ENCODE measurements at places on chromosomes 5 and 9.

GRCh38 chr9:134858051-134858841 lies 22.4 kb upstream of the FCN2 start:
- DNase-seq = no peak

GRCh38 chr5:67674159-67674655 lies 477.6 kb upstream of the CD180 start:
- DNase-seq = no peak

DNA sequence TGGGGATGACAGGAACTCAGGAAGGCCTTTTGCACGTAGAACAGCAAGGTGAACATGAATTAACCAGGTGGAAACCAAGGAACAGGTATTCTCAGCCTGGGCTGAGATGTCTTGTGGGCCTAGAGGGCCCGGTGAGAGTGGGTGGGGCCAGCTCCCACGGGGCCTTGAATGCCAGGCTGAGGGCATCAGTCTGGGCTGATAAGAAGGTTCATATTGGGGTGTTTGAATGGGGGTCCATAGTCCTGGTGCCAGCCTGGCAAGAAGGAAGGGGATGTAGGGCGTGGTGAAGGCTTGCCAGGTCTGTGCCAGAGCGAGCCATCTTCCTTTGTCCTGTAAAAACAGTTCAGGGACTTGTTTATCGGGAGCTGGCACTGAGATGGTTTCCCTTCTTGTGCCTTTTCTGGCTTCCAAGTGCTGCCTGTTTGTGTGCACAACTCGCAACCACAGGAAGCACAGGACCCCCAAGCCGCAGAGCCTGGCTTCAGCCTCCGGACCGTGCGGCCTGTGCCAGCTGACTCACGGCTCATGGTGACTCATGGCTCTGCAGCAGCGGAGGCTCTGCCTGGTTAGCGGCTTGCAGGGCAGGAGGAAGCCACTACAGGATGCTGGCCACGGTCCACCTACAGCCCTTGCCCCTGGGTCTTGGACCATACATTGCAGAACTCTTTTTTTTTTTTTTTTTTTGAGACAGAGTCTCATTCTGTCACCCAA lies 2.4 kb downstream of the CARD19 start:
- DNase-seq = no peak

DNA sequence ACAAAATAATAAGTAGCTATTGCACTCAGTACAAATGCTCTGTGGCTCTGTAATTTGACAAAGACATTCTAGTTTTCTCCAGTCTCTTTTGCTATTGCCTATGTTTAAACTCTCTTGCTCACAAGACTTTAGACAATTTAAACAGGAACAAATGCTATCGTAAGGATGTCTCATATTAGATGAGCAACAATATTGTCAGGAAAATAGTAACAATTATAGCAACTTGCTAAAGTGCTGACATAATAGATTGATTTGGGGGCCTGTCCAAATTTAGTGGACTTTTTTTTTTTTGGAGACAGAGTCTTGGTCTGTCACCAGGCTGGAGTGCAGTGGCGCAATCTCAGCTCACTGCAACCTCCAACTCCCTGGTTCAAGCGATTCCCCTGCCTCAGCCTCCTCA lies 11.8 kb downstream of the KIF2A start:
- no peak for DNase-seq

DNA sequence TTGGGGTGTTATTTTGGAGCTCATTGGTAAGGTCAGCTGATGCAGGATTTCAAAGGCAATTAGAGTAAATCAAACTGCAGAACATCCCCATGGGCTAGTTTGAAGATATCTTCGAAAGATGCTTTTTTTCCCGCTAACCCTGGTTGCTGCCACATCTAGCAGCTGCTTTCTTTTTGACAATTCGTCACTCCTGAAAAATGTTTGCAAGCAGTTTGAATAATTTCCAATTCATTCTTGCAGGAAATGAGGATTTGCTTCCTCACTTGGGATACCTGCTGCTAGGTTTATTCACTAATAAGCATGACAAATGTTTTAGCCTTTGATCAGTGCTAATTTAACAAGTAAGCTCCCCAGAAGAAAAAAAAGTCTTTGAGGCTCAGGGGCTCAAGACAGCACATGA lies 649.6 kb upstream of the RORB start:
- DNase-seq = no peak

DNA sequence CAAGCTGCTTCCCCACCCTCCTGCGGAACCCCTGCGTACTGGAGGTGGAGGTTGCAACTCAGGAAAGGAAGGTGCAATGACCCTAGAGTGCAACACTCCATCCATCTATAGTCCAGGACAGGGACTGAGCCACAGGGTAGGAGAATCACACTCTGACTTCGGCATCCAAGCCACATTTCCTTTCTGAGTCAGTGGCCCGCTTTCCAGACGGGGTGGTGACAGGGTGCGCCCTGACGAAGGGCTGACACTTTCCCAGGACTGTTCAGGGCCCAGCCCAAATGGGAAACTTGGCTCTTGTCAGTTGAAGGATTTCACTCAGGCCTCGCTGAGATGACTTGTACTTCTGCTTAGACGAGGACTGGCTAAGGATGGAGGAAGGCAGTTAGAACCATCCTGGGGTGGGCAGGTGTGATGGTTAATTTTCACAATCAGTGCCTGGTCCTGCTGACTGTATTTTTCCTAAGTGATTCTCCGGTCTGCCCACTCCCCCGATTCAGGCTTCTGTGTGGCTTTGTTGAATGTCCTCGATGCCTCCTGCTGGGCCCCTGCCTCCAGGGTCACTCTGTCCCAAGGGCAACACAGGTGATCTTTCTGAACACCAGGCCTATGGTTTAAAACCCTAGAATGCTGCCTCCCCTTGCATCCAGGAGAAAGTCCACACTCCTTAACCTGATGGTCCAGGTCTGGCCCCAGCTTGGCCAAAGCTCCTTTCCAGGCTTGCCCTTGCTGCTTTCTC lies 228.1 kb downstream of the FSTL4 start:
- no peak for DNase-seq

DNA sequence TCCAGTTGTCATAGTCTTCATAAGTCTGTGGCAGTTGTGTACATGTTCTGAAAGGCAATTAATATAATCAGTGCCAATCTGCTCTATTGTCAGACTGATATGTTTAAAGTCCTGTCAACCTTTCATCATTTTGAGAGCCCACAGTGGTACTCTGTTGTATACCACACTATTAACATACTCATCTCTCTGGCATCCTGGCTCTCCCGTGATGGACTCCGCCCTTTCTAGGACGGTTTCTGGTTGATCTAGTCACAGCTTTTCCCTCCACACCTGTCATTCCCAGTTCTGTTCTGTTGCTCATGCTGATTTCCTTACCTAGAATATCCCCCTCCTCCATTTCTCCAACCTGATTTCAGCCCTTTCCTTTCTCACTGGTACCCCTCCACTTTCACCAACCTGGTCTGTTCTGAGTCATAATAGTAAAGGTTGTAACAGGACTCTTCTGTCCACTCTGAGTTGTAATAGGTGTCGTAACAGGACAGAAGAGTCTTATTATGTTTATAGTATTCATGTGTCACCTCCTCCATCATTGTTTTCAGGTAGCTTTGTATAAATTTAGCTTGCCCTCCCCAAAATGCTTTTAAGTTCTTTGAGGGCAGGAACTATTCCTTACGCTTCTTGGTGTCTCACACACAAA lies 4.1 kb downstream of the PTCD2 start:
- DNase-seq = no peak

- DNase-seq = no peak
These were observed 54.5 kb downstream of the ABCA1 start for GRCh38 chr9:104873489-104873850.

- no peak for DNase-seq
These were observed 74.0 kb downstream of the COL27A1 start for GRCh38 chr9:114229295-114229694.

DNA sequence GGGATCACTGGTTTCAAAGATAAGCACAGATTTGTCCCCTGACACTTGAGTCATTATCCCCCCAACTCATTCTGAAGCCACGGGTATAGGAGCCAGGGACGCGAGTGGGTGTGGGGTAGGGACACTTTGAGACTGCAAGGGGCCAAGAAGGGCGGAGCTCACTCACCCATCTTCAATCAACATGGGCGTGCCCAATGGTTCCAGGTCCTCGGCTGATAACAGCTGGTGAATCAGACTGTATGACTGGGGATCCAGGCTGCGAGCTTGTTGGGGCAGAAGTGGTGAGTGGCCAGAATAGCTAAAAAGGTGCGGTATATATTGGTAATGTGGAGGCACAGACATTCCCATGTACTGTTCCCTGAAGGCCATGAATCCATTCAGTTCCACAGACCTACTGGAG lies 30.7 kb upstream of the NR5A1 start:
- no peak for DNase-seq

DNA sequence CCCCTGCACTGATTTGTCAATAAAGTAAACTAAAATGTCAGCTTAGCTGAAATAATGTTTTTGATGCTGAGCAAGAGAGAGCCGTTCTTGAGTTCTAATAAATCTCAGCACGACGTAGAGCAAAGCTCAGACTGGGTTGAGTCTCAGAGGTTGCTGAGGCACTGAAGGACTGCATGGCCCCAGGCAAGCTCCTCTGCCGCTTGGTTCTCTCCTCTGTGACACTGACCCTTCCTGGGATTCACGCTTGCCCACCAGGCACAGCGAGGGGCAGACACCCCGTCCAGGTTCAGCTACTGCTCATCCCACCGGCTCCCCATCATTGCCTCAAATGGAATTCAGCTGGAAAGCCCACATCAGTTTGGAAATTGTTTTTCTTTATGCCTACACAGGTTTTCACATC lies 129.8 kb downstream of the IRX2 start:
- no peak for DNase-seq

DNA sequence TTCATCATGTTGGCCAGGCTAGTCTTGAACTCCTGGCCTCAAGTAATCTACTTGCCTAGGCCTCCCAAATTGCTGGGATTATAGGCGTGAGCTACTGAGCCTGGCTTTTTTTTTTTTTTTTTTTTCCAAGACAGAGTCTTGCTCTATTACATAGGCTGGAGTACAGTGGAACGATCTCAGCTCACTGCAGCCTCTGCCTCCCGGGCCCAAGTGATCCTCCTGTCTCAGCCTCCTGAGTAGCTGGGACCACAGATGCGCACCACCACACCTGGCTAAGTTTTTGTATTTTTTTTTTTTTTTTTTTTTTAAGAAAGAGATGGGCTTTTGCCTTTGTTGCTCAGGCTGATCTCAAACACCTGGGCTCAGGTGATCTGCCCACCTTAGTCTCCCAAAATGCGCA lies 26.2 kb upstream of the GPR21 start:
- DNase-seq = no peak

- no peak for DNase-seq
These were observed 211.2 kb upstream of the DAPK1 start for GRCh38 chr9:87286506-87286905.

- no peak for DNase-seq
These were observed 1.9 kb upstream of the BRD3 start for GRCh38 chr9:134069480-134070399.

DNA sequence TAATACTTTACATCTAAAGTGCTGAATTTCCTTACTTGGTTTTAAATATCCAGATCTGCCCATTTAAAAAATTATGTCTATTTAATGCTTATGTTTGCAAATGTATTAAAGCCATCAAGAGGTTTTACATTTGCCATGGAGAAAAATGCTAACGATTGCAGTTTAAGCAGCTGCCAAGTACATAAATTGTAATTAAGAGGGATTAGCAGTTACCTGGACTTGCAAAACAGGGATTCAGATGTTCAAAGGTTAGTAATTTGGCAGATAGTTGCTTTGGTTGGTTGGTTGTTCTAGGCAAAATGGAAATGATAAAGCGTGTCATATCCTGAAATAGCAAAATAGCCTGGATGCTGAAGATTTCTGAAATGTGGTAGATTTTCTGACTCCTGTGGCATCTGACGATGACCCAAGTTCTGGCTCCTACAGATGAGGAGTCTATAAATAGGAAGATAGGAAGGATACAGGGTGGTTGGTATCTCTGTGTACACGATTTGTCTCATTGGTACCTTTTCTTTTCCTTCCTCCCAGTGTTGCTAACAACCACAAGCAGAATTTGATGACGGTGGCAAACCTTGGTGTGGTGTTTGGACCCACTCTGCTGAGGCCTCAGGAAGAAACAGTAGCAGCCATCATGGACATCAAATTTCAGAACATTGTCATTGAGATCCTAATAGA lies 282.9 kb downstream of the NR3C1 start:
- DNase-seq = no peak

DNA sequence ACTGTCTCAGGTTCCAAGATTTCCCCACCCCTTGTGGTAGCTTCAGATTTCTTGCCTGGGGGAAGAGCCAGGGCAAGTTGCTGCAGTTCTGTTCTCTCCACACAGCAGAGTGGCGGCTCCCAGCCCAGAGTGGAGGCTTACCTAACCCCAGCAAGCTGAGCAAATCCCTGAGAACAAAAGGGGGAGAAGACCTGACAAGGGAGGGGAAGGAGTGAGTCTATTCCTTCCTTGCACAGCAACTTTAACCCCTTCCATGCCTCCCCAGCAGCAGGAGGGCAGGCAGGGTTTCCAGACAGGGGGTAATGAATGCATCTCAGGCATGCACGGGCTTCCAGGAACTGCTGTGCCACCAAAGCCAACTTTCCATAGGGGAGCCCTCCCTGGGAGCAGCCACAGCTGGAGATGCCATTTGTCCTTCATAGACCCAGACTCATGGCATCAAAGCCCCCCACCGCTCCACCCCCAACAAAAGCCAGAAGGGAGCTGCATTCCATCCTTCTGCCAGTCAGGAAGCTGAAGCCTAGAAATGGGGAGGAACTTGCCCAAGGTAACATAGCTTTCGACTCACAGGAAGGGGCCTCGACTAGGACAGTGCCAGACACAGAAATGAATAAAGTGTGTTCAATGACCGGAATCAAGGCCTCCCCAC lies 28.8 kb upstream of the FAT2 start:
- DNase-seq = no peak

DNA sequence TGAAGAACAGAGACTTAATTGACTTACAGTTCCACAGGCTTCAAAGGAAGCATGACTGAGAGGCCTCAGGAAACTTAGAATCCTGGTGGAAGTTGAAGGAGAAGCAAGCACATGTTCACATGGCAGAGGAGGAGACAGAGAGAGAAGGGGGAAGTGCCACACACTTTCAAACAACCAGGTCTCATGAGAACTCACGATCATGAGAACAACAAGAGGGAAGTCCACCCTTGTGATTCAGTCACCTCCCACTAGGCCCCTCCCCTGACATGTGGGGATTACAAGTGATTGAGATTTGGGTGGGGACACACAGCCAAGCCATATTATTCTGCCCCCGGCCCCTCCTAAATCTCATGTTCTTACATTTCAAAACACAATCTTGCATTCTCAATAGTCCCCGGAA lies 19.5 kb downstream of the NR3C1 start:
- no peak for DNase-seq

DNA sequence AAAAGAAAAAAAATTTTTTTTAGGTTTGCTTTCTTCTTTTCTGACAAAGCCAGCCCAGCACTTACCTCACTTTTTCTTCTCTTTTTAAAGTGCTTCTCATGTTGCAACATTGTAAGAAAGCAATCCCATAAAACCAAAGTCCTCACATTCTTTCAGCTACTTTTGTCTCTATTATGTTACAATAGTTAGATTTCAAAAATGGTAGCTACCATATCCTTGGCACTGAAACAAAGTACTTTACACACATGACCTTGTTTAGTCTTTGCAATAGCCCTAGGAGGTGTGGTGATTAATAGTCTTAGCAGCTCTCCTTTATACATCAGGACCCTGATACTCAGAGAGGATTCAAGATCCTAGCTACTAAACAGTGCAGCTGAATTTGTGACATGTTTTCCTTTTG lies 23.5 kb upstream of the CARTPT start:
- no peak for DNase-seq

- DNase-seq = no peak
These were observed 113.8 kb downstream of the MSX2 start for GRCh38 chr5:174837919-174838902.

All from naive thymus-derived CD8-positive, alpha-beta T cell (primary cell).